ENCODE measurements at places on chromosomes 12 and 14.

GRCh38 chr14:67934087-67934486 is 114.5 kb downstream of the RAD51B start:
- DNase-seq, result peak; percentile 15

- no peak for DNase-seq
These were observed 199.9 kb upstream of the IGF1 start for GRCh38 chr12:102680304-102680703.

DNA sequence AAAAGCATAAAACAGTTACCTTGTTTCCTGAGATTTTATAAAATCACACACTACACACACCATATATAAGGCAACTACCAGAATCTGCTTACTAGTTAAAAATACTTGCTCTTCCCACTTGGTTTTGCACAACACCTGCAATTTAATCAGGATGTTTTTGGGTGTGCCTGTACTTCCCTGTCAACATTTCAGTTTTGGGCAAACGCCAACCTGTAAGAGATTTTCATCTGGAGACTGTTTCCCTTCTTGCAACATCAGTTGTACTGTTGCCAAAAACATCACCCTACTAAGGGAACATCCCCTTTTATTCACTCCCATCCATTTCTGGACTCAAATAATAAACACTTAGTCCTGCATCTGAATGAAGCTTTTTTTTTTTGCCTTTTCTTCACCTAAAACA is 172.3 kb downstream of the DUSP6 start:
- no peak for DNase-seq

DNA sequence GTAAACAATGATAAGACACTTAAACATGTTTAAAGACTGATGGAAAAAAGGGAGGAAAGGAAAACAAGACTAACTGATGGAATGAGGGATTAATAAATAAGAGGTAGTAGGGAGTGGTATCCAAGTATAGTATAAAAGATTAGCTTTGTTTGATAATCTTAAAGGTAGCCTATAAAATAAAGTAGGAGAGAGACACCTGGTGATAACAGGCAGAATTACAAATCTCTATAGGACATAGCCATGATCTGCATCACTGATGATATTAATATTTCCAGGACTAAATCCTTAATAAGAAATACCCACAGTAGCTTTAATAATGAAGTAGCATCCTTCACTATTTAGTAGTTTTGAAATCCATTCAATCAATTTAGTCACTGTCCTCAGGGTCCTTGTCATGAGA is 30.4 kb downstream of the DLGAP5 start:
- DNase-seq, result no peak

DNA sequence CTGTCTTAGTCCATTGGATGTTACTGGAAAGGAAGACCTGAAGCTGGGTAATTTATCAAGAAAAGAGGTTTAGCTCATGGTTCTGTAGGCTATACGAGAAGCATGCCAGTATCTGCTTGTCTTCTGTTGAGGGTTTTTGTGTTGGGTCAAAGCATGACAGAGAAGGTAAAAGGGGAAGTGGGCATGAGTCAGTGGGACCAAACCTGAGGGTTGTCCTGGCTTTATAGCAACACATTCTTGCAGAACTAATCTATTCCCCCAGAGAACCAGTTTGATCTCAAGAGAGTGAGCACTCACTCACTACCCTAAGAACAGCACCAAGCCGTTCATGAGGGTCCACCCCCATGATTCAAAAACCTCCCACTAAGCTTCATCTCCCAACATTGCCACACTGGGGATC is 19.0 kb upstream of the KRAS start:
- DNase-seq, result no peak
